ENCODE measurements at places on chromosomes 13 and 19.

DNA sequence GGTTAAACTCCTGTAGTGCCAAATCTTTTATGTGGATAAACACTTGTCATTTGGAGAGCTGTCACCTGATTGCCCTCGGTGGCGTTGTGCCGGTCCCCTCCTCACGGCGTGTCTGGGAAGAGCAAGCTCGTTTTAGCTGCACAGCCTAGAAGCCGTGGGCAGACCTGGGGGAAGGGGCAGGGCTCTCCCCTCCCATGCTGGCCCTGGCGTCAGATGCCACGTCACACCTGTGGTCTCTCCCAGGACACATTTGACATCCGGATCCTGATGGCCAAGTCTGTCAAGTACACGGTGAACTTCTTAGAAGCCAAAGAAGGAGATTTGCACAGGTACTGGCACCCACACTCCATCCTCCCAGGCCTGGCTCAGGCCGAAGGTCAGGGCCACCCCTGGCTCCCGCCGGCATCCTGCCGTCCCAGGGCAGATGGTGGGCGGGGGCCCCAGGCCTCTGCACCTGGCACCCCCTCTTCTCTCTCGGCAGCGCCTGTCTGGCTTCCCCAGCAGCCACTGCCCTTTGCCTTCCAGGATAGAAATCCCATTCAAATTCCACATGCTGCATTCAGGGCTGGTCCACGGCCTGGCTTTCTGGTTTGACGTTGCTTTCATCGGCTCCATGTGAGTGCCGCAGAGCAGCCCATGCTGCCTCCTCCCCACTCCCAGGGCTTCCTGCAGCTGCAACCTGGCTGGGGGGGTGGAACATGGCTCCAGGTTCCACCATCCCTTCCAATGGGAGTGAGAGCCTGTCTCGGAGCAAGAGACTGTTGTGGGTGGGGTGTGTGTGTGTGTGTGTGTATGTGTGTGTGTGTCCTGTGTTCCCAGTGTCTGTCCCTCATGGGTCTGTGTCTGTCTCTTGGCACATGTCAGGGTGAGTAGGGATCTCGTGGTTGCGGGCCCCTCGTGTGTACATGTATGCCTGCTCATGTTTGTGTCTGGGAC lies 8.8 kb downstream of the YIPF2 start:
- DNase-seq, result no peak

- no peak for DNase-seq
Measured at GRCh38 chr13:97261254-97262005, 39.3 kb downstream of the MBNL2 start.

- peak; percentile 39 for DNase-seq
Measured at GRCh38 chr13:26517936-26518335, 39.5 kb upstream of the WASF3 start.

DNA sequence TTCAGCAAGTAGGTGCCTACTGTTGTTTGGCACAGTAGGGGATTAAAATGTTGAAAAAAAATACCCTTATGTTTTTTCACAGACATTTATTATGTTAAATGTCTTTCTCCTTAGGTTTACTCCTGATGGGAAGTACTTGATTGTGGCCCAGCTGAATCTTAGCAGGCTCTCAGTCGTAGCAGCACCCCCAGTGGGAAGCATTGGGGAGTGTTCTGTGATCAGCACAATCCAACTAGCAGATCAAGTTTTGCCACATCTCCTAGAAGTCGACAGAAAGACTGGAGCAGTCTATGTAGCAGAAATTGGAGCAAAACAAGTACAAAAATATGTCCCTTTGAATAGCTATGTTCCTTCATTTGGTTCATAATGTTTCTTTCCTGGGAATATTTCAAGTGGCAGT lies 9.3 kb downstream of the NHLRC3 start:
- DNase-seq, result no peak

DNA sequence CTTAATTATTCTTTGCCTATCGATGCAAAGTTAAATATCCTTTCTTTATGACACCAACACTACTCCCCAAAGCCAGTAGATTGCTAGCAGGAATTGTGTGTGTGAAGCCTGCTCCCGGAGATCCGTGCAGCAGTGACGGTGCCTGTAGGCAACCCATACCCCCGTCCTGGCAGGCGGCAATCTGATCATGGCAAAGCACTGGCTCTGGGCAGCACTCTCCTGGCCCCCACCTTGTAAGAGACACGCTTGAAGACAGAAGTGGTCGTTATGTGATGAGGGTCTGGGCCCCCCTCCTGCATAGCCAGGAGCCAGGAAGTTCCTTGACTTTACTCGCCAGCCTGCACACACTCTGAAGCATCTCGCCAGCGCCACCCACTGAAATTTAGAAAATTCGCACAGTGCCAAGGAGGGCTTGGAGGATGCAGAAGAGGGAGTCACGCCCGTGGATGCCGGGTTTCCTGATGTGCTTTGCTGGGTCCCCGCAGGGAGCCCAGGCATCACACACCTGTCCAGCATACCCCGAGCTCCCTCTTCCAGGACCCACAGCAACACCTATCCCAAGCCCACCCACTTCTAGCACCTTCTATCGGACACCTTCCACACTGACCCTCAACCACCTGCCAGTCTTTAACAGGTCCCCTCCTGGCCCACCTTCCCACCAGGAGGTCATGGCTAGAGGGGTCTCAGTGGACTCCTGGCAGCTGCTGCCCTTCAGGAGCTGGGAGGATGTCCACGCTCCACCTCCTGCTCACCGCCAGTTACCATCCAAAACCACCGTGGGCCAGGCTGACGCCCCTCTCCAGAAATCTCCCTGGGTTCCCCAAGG lies 54.5 kb downstream of the CEBPG start:
- DNase-seq, result no peak

GRCh38 chr19:18389726-18390064 lies 3.7 kb downstream of the GDF15 start:
- no peak for DNase-seq

- DNase-seq, result peak; percentile 48
Measured at GRCh38 chr13:32669030-32669646, 82.9 kb downstream of the PDS5B start.

GRCh38 chr13:62767473-62767872 lies 1351.8 kb upstream of the PCDH20 start:
- DNase-seq, result no peak

DNA sequence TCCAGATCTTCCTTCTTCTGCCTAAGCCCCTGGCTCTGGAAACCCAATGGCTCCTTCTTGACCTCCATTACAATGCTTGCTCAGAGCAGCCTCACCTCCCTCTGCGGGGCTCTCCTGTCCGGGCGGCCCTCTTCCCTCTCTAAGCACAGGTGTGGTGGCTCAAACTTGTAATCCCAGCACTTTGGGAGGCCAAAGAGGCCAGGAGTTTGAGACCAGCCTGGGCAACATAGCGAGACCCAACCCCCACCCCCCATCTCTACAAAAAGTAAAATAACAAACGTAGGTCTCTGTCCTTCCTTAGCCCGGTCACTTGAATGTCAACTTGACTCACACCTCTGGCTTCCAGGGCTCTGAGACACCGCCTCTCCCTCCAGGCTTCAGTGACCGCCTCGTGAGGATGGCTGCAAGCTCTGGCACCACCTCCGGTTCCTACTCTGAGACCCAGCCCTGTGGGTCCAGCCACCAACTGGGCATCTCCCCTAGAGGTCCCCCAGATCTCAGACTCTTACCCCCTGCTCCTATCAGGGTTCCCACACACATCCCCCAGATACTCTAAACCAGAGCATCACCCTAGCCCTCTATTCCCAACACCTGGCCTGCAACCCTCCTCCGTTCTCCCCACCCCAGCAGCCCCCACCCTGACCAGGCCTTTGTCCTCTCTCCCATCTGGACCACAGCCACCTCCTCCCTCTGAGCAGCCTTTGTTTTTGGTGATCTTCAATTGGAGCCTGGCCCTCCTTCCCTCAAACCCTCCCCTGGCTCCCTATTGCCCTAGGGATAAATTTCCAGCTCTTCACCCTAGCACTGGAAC lies 4.7 kb upstream of the TLE2 start:
- DNase-seq, result no peak
